CD14-positive monocyte (primary cell): ENCODE measurements at places on chromosomes 1 and 21. TPM values are rescaled to one million over a fixed set of nuclear protein-coding genes. Genes with fewer than 3 reads are reported as not detected.

DNA sequence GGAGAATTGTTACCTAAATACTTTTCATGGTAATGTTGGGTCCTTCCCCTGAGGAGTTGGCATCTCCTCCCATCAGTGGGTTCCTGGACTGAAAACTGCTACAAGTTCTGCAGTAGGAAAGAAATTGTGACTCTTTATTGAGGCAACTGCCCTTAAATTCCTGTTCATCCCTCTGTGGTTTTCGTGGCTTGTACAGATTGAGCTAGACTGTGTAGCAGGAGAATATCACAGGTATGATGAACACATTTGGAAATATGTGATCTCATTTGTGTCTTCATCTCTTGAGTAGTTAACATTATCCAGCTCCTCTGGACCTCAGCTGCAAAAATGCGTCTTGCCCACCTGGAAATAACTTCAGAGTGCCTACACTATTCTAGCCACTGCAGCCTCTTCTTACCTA lies 390.6 kb downstream of the PTPRC start:
- no peak overlapping the region for H3K27ac ChIP-seq
- H3K4me1 ChIP-seq = no peaks in the 10 kb centered on the region
- H3K4me3 ChIP-seq = no peak overlapping the region

DNA sequence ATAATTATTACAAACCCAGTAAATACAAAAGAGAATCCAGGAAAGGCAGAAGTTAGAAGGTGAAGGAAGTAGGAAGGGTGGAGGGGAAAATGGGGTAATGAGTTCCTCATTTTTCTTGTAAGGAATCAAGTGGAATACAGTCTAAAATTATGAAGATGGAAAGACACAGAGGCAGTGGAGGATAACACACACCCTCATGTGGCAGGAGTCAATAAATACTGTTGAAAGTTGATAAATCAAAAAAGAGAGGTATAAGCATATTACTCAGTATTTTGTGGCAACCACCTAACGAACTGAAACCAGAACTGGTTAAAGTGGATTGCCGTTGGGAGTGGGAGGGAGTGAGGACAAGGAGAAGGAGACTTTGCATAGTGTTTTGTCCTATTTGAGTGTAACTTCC lies 78.6 kb upstream of the SLC44A3 start:
- peak overlapping the region; percentile 23 for H3K4me3 ChIP-seq
- H3K27ac ChIP-seq = peak overlapping the region; percentile 38
- peak; percentile 73 for DNase-seq
- peaks cover 43% of the 10 kb centered on the region for H3K4me1 ChIP-seq

- no peak overlapping the region for H3K4me3 ChIP-seq
- H3K27me3 ChIP-seq = no peaks in the 10 kb centered on the region
- H3K4me1 ChIP-seq = peaks cover 31% of the 10 kb centered on the region
Measured at GRCh38 chr1:9699361-9699760, 47.8 kb downstream of the PIK3CD start.

DNA sequence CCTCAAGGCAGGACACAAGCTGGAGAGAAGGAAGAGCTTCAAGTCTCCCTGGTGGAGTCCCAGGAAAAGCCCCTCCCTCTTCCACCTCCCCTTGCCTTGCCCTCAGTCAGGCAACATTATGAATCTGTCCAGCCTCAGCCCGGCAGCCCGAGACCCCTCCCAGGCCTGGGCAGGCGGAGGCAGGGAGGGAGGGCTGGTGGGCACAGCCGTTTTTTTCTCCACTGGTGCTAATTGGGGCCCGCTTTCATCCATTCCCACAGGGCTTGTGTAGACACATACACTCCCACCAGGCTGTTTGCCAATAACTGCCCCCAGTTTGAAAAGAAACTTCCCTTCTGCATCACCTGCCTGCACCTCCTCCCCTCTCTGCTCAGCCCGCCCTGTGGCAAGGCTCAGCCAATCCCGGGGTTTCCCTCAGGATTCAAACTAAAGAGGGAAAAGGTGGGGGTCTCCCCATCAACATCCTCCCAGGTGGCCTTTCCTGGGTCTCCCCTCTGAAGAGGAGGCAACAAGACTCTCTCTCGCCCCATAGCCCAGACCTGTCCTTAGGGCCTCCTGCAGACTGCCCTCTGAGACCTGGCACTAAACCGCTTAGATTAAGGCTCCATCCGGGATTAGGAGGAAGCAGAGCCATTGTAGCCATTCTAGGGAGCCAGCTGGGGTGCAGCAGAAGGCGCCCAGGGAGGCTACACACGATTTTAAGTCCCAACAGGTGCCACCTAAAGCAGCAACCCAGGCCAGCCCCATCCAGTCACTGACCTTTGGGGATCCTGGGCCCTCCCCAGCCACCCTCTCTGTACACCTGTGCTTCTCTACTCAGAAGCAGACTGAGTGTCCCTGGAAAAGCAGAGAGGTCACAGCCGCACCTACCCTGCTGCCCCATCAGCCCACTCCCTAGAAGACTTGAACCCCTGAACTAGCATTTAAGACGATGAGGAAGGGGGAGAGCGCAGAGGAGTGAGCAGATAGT lies 3.5 kb downstream of the IGSF9 start:
- no peak overlapping the region for H3K27ac ChIP-seq
- peaks cover 43% of the 10 kb centered on the region for H3K4me1 ChIP-seq
- no peaks in the 10 kb centered on the region for H3K36me3 ChIP-seq
- H3K27me3 ChIP-seq = peaks cover 6% of the 10 kb centered on the region
- no peak for DNase-seq

DNA sequence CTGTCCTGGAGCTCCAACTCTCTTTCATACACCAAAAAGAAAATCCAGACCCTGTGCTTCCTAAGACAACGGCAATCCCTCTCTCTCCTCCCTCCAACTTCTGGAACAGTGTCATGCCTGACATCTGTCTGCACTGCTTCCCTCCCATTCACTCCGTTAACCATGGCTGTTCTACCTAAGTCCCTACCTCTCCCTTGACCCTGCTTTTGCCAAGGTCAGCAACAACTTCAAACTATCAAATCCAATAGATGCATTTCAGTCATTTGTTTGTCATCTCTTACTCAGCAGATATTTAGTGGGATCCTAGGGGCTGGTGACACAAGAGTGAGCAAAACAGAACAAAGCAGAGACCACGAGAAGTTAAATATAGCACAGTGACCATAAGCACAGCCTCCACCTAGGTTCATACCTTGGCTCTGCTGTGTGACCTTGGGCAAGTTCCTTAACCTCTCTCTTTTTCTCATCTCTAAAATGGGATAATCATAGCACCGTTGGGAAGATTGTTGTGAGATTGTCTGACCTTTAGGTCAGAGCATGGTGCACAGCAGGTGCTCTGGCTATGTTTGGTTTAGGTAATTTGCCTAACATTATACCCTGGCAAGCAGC lies 88.9 kb downstream of the TMEM53 start:
- H3K4me1 ChIP-seq = no peaks in the 10 kb centered on the region
- DNase-seq = no peak
- H3K4me3 ChIP-seq = no peak overlapping the region
- no peaks in the 10 kb centered on the region for H3K36me3 ChIP-seq
- H3K27me3 ChIP-seq = no peaks in the 10 kb centered on the region

- no peak overlapping the region for H3K4me3 ChIP-seq
- H3K36me3 ChIP-seq = no peaks in the 10 kb centered on the region
- H3K4me1 ChIP-seq = no peaks in the 10 kb centered on the region
- DNase-seq = no peak
- H3K27me3 ChIP-seq = no peaks in the 10 kb centered on the region
- H3K27ac ChIP-seq = no peak overlapping the region
Measured at GRCh38 chr1:220516722-220517042, 11.3 kb upstream of the MARK1 start.

DNA sequence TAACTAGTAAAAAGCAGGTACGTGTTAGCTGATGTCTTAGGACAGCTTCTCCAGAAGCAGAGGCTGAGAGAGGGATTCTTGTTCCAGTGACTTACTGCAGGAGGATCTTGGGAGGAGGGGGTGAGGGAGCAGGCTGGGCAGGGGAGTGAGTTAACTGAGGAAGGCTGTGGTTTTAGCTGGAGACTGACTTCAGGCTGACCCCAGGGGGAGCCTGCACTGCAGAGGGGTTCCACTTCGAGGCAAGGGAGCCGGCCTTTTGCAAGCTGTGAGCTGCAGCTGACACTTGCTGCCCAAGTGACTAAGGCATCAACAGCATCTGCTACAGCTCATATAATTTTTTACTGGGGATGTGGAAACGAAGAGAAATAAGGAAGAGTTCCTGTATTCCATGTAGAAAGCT lies 50.4 kb upstream of the SOD1 start:
- no peak overlapping the region for H3K4me3 ChIP-seq
- DNase-seq = no peak
- H3K27ac ChIP-seq = no peak overlapping the region
- peaks cover 15% of the 10 kb centered on the region for H3K4me1 ChIP-seq
- H3K27me3 ChIP-seq = no peaks in the 10 kb centered on the region

DNA sequence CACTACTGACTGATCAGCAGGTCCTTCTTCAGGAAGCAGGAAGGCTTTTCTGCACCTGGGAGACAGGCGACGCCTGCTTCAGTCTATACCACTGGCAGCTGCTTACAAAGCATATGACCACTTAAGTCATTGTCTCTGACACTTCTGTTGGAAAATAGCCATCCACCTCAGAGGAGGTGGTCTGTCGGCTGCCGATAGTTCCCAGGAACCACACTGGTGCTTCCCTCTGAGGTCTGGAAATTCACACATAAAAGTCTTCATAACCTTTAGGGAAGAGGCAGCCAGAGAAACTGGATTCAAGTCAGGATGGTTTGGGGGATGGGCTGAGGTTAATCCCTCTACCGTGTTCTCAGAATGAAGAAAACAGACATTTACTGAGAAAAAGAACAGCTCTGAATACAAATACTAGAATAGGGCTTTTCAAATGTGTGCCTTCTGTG lies 15.6 kb upstream of the SRP9 start:
- H3K36me3 ChIP-seq = no peaks in the 10 kb centered on the region
- H3K27ac ChIP-seq = no peak overlapping the region
- no peak for DNase-seq
- H3K4me3 ChIP-seq = no peak overlapping the region
- H3K27me3 ChIP-seq = no peaks in the 10 kb centered on the region

DNA sequence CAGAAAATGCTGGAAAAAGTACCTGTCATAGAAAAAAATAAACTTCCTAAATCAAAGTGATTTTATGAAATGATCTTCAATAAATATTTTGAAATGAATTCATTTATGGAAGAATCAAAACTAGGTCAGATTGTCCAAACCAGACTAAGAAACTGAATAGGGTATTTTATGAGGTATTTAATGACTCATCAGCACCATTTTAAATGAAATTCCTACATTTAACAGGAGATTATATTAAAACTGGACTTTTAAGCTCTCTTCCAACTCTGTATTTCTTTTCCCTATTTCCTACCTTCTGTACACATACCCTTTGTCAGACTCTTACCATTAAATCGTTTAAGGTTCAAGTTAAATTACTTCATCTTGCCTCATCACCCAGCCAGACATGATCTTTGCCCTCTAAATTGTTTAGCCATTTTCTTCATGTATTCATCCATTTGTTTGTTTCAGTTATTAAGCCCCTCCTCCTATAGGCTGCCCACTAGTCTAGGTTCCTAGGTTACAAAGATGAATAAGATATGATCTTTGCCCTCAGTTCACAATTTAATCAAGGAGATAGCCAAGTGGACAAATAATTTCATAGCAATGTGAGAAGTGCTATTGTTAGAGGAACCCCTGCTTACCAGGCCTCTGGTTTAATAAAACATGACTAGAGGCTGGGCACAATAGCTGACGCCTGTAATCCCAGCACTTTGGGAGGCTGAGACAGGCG lies 25.0 kb downstream of the TATDN3 start:
- H3K36me3 ChIP-seq = peaks cover 19% of the 10 kb centered on the region
- DNase-seq = no peak
- H3K27ac ChIP-seq = no peak overlapping the region

- H3K4me1 ChIP-seq = no peaks in the 10 kb centered on the region
- no peaks in the 10 kb centered on the region for H3K27me3 ChIP-seq
- H3K27ac ChIP-seq = no peak overlapping the region
- no peak for DNase-seq
Measured at GRCh38 chr1:163168053-163168452, 34.7 kb downstream of the RGS5 start.

DNA sequence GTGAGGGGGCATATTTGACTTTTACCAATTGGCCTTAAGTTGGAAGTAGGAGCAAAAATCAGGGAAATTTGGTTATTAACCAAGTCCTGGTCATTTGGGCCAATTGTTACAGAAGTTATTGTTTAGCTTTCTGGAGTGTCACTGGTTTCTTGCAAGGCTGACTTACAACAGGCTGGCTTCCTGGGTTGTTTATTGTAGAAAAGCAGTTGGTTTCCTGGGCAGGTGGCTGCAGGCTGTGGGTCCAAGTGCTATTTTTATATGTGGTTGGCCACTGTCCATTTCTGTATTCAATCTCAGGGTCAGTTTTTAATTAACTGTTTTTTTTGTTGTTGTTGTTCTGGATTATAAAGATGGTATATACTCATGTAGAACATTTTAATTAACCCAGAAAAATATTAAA lies 174.1 kb downstream of the KCNJ6 start:
- H3K27me3 ChIP-seq = no peaks in the 10 kb centered on the region
- no peak overlapping the region for H3K27ac ChIP-seq
- H3K4me1 ChIP-seq = no peaks in the 10 kb centered on the region
- DNase-seq = no peak
- H3K4me3 ChIP-seq = no peak overlapping the region

DNA sequence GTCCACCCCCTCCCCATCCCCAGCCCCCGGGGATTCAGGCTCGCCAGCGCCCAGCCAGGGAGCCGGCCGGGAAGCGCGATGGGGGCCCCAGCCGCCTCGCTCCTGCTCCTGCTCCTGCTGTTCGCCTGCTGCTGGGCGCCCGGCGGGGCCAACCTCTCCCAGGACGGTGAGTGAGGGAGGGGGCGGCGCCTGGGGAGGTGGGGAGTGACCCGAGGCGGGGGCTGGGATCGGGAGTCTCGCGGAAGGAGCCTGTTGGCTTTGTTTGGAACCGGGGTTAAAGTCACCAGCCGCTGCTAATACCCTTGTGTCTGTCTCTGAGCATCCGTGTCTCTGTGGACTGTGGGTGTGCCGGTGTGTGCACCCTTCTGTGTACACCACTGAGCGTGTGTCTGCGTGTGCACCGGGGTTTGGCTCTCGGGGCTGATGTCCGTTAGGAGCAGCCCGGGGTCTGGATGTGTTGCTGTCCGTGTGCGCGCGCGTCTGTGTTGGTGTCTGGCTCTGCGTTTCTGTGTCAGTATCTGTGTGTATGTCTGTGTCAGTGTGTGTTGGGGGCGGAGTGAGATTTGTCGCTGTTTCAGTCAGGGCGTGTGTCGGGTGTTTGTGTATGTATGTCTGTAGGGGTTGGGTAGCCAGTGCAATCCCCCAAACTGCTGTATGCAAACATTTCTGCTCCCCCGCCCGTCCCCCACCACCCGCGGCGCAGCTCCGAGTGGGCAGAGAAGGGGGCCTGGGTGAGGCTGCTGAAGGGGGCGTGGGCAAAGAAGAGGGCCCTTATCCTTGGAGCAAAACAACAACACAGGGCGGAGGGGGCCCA lies 480 bp downstream of the CADM3 start:
- H3K4me3 ChIP-seq = no peak overlapping the region
- H3K36me3 ChIP-seq = no peaks in the 10 kb centered on the region
- peaks cover 22% of the 10 kb centered on the region for H3K4me1 ChIP-seq
- DNase-seq = no peak

The SPATA1 gene
- polyA plus RNA-seq = 0.40 TPM

The SPRR4 gene
- not detected in 2 replicates for polyA plus RNA-seq

The MYCL gene
- polyA plus RNA-seq = 84.0 TPM

The SHC1 gene
- polyA plus RNA-seq = 31.5 TPM

The NPHS2 gene
- not detected in 2 replicates for polyA plus RNA-seq
